ENCODE measurements at places on chromosomes 4 and X. TPM values are rescaled to one million over a fixed set of nuclear protein-coding genes. Genes with fewer than 3 reads are reported as not detected.

- peak; percentile 87 for DNase-seq
- H3K4me3 ChIP-seq, result peak within 1 kb of the TSS; percentile 87
- peaks cover 14% of the 10 kb centered on the region for H3K4me1 ChIP-seq
- peak within 1 kb of the TSS; percentile 78 for H3K27ac ChIP-seq
Measured at GRCh38 chr4:78776079-78776728, at the start of gene BMP2K. TSS of gene BMP2K (plus strand) at chr4:78776350. CDS start at chr4:78776544, 194 bp downstream.

GRCh38 chr4:55385201-55385649 lies 10.5 kb upstream of the TMEM165 start:
- no peaks in the 10 kb centered on the region for H3K36me3 ChIP-seq
- H3K27me3 ChIP-seq, result no peaks in the 10 kb centered on the region
- H3K4me1 ChIP-seq, result no peaks in the 10 kb centered on the region

GRCh38 chr4:56752985-56753384 lies 68.5 kb downstream of the SPINK2 start:
- H3K36me3 ChIP-seq, result no peaks in the 10 kb centered on the region
- H3K27ac ChIP-seq, result no peak overlapping the region
- no peak overlapping the region for H3K4me3 ChIP-seq
- no peak for DNase-seq

GRCh38 chr4:23828020-23828715 lies 61.7 kb downstream of the PPARGC1A start:
- H3K36me3 ChIP-seq, result no peaks in the 10 kb centered on the region
- DNase-seq, result no peak
- no peaks in the 10 kb centered on the region for H3K27me3 ChIP-seq

DNA sequence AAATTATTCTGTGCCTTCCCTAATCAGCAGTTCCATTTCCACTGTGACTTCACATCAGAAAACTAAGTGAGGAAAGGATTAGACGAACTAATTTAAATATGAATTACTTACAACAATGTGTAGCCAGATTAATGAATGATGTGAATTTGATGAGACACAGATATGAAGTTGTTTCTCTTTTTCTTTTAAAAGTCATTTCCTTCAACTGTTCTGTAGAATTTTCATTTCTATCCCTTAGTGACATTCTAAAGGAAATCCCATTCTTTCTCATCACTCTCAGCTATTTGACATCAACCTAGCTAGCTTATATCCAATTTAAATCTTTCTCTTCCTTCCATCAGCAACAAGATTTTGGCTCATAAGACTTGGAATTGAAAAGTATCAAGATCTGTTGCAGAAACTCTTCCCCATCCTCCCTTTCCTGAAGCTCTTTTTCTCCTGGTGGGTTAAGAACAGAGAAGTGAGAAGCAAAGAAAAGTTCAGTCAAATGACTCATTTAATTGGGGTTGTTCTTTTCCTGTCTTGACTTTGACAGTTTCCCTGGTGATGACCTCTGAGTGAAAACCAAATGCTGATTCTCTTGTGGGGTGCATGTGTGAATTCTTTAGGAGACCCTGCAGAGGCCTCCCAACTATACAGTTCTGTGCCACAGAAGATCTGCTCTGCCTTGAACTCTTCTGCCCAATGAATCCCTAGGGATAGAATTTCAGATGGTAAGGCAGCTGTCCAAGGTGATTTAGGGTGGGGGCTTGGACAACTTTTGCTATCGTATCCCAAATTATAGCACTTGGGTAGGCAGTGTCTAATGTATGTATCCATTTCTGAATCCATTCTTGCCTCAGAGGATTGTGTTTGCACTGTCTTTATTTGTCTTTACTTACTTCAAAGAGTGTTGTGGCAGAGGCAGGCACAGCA lies 232.5 kb upstream of the GPRIN3 start:
- H3K4me1 ChIP-seq, result no peaks in the 10 kb centered on the region
- no peak overlapping the region for H3K4me3 ChIP-seq
- H3K36me3 ChIP-seq, result no peaks in the 10 kb centered on the region
- no peaks in the 10 kb centered on the region for H3K27me3 ChIP-seq
- DNase-seq, result no peak

DNA sequence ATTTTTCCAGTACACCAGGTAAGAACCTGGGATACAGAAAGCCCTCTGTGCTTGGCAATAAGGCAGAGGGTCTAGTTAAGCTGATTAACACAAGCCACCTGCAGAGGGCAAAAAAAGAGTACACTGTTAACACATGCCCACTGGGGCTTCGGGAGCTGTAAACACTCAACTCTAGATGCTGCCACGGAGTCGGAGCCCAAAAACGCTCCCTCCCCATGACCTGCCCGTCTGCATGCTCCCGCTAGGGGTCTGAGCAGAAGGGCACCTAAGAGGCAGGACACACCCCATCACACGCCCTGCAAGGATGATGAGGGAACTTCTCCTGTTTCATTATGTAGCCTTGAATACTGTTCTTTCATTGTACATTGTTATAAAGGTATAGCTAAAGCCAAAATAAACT lies 715.6 kb upstream of the AADAT start:
- no peak overlapping the region for H3K4me3 ChIP-seq
- no peak for DNase-seq
- H3K27me3 ChIP-seq, result no peaks in the 10 kb centered on the region
- no peaks in the 10 kb centered on the region for H3K4me1 ChIP-seq

DNA sequence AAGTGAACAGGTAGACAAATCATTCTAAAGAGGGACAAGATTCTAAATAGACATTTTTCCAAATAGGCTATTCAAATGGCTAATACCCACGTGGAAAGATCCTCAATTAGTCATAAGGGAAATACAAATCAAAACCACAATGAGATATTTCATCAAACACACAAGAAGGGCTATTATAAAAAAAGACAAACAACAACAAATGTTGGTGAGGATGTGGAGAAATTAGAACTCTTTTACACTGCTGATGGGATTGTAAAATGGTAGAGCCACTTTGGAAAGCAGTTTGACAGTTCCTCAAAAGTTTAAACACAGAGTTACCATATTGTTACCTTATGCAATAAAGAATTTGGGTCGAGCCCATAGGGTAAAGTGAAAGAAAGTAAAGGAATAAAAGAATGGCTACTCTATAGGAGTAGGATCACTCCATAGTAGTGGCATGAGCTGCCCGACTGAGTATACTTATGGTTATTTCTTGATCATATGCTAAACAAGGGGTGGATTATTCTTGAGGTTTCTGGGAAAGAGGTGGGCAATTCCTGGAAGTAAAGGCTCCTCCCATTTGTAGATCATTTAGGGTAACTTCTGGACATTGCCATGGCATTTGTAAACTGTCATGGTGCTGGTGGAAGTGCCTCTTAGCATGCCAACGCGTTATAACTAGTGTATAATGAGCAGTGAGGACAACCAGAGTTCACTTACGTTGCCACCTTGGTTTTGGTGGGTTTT lies 58.9 kb upstream of the FAM9C start:
- no peak for DNase-seq
- no peak overlapping the region for H3K27ac ChIP-seq
- H3K4me3 ChIP-seq, result no peak overlapping the region
- no peaks in the 10 kb centered on the region for H3K36me3 ChIP-seq
- peaks cover 23% of the 10 kb centered on the region for H3K4me1 ChIP-seq

DNA sequence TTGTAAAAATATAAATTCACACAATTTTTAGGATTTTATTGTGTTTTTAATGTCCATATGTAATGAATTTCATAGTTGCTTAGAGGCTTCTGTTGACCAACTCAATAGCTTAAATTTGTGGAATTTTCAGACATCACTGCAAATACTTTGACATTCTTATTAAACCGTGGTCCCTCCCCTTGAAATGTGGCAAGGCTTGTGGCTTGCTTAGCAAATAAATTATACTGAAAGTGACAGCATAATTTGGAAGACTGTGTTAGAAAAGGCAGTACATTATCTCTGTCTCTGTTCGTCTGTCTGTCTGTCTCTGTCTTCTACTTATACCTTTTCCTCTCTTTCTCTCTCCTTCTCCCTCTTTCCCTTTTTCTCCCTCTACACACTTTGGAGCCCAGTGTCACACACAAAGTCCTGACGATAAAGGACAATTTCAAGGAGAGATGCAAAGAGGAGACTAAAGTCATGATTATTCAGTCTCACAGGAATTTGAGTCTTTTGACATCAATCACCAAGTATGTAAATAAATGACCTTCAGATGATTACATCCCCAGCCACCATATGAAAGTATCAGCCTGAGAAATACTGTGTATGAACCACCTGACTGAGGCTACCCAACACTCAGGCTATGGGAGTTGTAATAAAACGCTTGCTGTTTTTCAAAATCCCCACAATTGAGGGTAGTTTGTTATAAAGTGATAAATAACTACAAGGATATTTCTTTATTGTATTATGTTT lies 21.0 kb upstream of the UGT2B7 start:
- DNase-seq, result no peak
- no peaks in the 10 kb centered on the region for H3K27me3 ChIP-seq
- no peak overlapping the region for H3K4me3 ChIP-seq

- no peak overlapping the region for H3K27ac ChIP-seq
- H3K27me3 ChIP-seq, result no peaks in the 10 kb centered on the region
- DNase-seq, result no peak
- no peak overlapping the region for H3K4me3 ChIP-seq
- no peaks in the 10 kb centered on the region for H3K4me1 ChIP-seq
- H3K36me3 ChIP-seq, result no peaks in the 10 kb centered on the region
Measured at GRCh38 chr4:31929676-31930345, 1209.6 kb downstream of the PCDH7 start.

DNA sequence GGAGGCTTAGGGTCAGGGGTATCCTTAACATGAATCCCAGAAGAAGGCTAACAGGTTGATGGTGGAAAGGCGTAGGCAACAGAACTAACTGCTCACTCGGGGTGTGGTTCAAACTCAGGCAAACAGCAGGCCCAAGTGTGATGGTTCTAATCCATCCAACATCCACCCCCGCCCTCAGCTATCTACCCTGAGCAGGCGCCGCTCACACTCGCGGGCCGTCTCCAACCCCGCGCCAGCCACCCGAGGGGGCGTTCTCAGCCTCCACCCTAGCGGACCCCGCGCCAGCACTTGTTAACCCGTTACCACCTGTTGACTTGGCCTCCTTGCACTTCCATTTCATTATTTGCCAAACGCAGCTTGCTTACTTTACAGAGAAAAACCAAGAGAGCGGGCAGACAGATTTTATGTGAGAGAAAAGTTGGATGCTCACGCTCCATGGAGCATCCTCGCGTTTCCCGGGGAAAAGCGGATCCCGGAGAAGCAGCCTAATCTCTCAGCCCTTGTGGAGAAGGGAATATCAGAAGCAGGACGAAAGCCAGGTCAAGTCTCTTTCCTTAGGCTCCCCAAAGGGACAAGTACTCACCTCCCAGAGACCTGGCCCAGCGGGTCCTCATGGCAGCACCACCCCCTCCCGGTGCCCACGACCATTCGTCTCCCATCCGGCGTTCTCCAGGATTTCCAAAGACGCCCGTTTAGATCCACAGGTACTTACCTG lies 773 bp downstream of the SNCA start:
- H3K4me1 ChIP-seq, result peaks cover 15% of the 10 kb centered on the region
- H3K27me3 ChIP-seq, result peaks cover 3% of the 10 kb centered on the region
- no peaks in the 10 kb centered on the region for H3K36me3 ChIP-seq
- no peak for DNase-seq
- H3K27ac ChIP-seq, result no peak overlapping the region

GRCh38 chr4:57490520-57491255 lies 380.5 kb upstream of the IGFBP7 start:
- no peak overlapping the region for H3K27ac ChIP-seq
- H3K36me3 ChIP-seq, result no peaks in the 10 kb centered on the region
- no peak for DNase-seq
- H3K27me3 ChIP-seq, result no peaks in the 10 kb centered on the region

DNA sequence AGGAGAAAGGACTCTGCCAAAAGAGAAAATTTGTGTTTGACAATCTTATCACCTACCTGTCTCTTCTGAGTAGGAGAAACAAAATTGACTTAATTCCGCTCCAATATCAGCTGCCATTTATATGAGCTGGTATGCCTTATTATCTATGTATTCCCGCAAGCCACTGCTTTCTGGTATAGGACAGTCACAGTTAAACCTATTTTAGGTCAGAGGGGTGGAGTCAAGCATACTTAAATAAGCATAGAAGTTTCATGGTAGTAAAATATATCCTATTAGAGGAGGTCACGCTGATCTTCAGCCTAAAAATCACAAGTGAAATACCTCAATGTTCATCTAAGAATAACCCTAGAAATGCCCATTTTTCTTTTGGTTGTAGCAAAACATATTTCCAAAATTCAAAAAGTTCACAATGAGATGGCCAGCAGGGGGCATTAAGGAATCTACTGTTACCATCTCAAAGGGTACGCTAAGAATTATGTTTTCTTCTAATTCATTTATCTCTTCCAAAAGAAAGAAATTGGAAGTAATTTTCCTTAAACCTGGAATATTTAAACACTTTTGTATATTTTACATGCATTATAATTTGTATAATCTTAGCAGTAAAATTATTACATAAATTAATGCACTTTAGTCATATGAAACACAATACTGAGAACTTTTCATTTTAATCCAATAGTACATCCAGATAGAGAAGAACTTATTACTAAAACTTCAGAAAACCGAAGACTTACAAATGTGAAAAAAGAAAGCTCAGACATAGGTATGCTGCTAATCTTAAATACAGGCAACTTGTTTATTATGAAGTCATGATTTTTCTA lies 10.5 kb downstream of the PPAT start:
- no peaks in the 10 kb centered on the region for H3K36me3 ChIP-seq
- H3K27me3 ChIP-seq, result no peaks in the 10 kb centered on the region
- H3K27ac ChIP-seq, result no peak overlapping the region
- no peak overlapping the region for H3K4me3 ChIP-seq
- DNase-seq, result no peak
- no peaks in the 10 kb centered on the region for H3K4me1 ChIP-seq

GRCh38 chr4:71501992-71502391 lies 163.2 kb downstream of the SLC4A4 start:
- DNase-seq, result no peak
- no peaks in the 10 kb centered on the region for H3K4me1 ChIP-seq
- H3K36me3 ChIP-seq, result no peaks in the 10 kb centered on the region
- no peaks in the 10 kb centered on the region for H3K27me3 ChIP-seq
- H3K4me3 ChIP-seq, result no peak overlapping the region

- H3K27ac ChIP-seq, result no peak overlapping the region
- H3K4me3 ChIP-seq, result no peak overlapping the region
- no peaks in the 10 kb centered on the region for H3K4me1 ChIP-seq
Measured at GRCh38 chrX:107804427-107804826, 21.2 kb upstream of the MID2 start.

GRCh38 chr4:81030981-81031791 lies 678 bp downstream of the BMP3 start:
- no peak overlapping the region for H3K27ac ChIP-seq
- no peak for DNase-seq
- H3K4me1 ChIP-seq, result no peaks in the 10 kb centered on the region
- no peak overlapping the region for H3K4me3 ChIP-seq

DNA sequence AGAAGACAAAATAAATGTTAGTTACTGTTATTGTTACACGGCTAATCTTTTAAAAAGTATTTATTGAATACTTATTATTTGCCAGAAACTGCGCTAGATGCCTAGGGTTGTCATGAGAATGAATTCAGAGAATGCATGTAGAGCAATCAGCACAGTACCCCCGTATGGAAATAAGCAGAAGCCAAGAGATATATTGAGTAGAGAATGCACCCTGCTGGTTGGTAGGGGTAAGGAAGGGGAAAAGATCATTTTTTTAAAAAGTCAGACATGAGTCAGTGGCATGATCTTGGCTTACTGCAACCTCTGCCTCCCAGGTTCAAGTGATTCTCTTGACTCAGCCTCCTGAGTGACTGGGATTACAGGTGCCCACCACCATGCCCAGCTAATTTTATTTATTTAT lies 13.1 kb upstream of the DRP2 start:
- no peak overlapping the region for H3K27ac ChIP-seq
- H3K4me3 ChIP-seq, result no peak overlapping the region
- peak; percentile 17 for DNase-seq

The EGFL6 gene
- polyA plus RNA-seq, result not detected

The CXCL6 gene
- not detected for polyA plus RNA-seq

The GIMD1 gene
- not detected for polyA plus RNA-seq

The GC gene
- not detected for polyA plus RNA-seq

The ASB5 gene
- not detected for polyA plus RNA-seq

The NAT8L gene
- polyA plus RNA-seq, result not detected

The SFRP2 gene
- not detected for polyA plus RNA-seq

The CFI gene
- not detected for polyA plus RNA-seq

The IL2 gene
- not detected for polyA plus RNA-seq

The BST1 gene
- polyA plus RNA-seq, result 0.45 TPM
